ENCODE measurements at places on chromosomes 5 and 9.
A peak's percentile ranks its signal among the peaks of the same experiment; 100 is the strongest.

DNA sequence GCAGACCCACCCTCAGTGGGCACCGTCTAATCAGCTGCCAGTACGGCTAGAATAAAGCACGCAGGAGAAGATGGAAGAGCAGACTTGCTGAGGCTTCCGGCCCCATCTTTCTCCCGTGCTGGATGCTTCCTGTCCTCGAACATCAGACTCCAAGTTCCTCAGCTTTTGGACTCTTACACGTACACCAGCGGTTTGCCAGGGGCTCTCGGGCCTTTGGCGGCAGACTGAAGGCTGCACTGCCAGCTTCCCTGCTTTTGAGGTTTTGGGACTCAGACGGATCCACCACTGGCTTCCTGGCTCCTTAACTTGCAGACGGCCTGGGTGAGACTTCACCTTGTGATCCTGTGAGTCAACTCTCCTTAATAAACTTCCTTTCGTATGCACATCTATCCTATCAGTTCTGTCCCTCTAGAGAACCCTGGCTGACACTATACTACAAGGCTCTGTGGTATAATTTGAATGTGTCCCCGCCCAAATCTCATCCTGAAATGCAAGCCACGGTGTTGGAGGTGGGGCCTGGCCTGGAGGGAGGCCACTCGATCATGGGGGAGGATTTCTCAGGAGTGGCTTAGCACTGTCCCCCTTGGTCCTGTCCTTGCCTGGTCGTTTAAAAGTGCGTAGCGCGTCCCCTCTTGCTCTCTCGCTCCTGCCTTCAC lies 31.1 kb upstream of the NRARP start:
- no peak for DNase-seq

GRCh38 chr9:125146247-125146646 lies 2.9 kb upstream of the SCAI start:
- DNase-seq, result no peak

DNA sequence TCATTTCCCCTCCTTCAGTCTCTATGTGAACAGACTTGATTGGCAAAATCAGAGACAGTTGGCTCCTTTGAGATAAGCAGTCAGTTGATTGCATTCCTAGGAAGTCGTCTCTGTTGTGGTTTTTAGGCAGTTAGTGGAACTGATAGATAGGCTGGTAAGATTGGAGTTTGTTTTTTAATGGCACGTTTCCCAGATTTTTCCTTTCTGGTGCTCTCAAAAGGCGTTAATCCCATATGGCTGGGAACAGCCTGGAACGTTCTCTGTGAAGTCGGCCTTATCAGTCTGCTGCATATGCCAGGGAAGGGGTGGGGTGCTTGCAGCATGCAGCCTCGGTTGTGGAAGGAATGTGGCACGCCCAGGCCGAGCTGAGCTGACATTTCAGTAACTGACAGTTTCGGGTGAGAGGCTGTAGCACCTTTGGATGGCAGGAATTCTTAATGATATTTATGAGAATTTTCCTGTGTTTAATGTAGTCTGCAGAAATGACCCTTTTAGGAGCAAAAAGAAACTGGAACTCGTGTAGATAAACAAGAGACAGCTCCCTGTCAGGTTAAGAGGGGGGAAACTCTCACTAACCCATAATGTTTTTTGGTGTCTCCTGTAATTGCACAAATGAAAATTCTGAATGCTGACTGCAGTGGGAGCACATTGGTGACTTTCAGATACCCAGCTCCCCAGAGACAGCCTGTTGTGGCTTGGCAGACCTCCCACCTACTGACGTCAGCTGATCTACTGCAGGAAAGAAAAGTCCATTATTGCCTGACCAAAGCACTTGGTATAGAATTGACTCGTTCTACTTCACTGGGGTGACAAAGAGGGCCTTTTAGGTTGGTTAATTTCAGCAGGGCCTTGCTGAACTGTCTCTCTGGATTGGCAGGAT lies 6.3 kb downstream of the SPTAN1 start:
- peak; percentile 96 for DNase-seq

DNA sequence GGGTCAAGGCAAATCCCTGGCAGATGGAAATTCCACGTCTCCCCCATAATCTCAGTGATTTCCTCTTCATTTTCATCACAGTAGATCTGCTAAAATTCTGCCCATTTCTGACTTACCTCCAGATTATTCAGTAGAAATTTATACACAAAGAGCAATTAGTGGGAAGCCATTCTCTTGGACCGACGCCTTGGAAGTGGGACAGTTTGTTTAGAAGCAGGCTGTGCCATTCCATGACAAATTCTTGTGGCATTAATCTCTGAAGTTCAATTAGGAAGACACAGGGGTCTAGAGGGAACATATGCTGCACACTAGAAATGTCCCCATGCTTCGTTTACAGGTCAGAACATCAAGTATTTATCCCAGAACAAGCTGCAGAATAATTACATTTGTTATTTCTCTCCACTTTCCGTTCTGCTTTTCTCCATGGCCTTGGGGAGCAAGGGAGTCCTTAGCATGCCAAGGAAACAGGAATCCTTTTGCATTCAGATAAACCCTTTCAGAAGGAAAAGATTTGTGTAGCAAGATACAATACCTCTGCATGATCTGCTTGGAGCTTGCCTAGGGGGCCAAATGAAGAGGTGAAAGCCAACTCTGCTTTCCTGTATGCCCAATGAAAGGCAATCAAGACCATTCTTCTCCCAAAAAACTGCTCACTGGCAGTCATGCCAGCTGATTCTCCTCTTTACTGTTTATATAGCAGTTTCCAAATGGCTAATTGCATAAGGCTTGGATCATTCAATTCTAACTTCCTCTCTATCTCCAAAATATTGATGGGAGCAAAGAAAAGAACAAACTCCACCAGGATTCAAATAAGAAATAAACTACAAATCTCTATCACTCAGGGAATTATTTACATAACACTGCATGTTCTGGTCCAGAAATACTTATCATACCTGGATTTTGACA lies 2.5 kb upstream of the PRKACG start:
- DNase-seq, result no peak

DNA sequence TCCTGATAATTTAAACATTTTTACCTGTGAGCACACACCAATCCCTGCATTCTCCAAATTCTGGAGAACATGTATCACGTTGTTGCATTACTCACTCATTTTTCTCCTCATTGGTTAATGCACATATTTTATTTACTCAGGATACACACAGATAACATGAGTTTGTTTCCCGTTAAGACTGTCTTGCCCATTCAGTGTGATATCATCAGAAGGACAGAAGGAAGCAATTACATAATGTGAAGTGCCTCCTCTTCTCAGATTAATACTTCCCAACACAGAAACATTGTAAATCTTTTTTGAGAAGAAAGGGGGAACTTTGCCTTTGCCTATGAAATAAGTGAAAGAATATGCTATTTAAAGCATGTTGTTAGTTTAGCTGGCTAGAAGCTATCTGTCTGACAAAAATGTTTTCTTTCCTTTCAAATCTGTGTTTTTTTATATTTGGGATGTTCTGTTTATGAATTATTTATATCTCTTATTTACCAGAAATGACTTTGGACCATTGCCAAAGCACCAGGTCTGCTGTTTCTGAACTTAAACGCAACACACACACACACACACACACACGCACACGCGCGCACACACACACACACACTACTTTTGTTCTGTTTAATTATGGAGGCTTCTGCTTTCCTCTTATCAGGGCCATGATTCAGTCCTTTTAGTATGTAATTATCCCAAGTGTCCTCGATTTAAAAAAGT lies 186.5 kb downstream of the CHSY3 start:
- no peak for DNase-seq

- no peak for DNase-seq
Observed at GRCh38 chr5:11139217-11139865, 378.3 kb upstream of the DAP start.

DNA sequence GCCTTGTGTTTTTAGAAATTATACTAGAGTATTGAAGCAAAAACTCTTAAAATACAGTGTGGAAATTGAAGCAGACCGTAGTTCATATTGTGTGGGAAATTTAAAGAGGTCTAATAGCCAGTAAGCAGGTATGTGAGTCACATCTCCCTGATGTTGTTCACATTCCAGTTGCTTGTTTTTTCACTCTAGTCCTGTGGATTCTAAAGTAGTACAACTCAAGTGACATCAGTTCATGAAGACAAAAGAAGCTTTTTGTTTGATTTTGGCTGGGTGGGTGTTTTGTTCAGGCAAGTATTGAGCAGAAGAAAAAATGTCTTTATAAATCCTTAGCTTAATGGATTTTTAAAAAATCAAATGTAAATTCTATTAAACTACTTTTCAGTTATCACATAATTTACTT lies 216.2 kb downstream of the MAN2A1 start:
- no peak for DNase-seq

DNA sequence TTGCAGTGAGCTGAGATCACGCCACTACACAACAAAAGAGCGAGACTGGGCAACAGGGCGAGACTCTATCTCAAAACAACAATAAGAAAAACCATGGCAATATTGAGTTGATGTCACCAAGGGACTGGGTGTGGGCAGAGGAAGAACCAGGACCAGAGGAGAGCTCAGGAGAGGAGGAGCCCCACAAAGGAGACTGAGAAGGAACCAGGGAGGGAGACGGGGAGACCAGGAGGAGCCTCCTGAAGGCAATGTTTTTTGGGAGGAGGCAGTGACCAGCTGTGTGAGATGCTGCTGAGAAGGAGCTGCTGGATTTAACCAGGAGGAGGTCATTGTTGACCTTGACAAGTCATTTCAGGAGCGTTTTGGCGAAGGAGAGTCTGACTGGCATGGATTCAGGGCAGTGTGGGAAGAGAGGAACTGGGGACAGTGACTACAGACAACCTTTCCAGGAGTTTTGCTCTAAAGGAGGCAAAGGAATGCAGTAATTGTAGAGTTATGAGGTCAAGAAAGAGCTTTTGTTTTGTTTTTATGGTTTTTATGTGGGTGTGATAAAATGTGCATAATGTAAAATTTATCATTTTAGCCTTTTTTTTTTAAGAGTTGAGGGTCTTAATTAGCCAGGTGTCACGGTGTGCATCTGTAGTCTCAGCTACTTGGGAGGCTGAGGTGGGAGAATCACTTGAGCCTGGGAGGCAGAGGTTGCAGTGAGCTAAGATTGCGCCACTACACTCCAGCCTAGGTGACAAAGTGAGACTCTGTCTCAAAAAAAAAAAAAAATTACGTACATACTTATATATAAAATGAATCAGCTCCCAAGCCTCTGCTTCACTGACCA lies 17.9 kb downstream of the TRUB2 start:
- DNase-seq, result no peak

DNA sequence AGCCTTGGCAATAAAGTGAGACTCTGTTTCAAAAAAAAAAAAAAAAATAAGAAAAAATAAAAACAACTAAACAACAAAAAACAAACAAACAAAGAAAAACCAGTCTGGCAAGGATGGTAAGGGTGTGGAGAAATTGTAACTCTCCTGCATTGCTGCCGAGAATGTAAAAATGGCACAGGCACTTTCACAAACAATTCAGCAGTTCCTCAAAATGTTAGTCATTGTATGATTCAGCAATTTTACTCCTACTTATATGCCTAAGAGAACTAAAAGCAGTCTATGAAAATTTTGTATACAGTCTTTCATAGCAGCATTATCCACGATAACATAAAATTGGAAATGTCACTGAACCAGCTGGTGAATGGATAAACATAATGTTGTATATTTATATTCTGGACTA lies 280.4 kb downstream of the CDH9 start:
- DNase-seq, result peak; percentile 15

- DNase-seq, result no peak
Observed at GRCh38 chr5:145960166-145960565, 23.8 kb downstream of the SH3RF2 start.

DNA sequence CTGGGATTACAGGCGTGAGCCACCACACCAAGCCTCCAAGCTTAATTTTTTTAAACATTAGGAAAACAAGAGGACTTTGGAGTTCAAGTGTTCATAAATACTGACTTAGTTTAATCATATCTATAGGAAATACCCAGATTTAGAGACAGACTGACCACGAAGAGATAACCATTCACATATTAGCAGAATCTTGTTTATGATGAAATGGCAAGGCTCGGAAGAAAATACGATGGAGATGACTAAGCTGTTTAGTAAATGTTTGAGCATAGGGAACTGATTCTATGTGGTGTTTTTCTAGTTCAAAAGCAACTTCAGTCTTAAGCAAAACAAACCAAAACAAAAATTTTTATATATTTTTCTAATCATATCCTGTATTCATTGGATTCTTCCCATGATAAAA lies 13.5 kb upstream of the TUSC1 start:
- no peak for DNase-seq

- no peak for DNase-seq
Observed at GRCh38 chr9:101586651-101587050, 8.1 kb downstream of the PPP3R2 start.

DNA sequence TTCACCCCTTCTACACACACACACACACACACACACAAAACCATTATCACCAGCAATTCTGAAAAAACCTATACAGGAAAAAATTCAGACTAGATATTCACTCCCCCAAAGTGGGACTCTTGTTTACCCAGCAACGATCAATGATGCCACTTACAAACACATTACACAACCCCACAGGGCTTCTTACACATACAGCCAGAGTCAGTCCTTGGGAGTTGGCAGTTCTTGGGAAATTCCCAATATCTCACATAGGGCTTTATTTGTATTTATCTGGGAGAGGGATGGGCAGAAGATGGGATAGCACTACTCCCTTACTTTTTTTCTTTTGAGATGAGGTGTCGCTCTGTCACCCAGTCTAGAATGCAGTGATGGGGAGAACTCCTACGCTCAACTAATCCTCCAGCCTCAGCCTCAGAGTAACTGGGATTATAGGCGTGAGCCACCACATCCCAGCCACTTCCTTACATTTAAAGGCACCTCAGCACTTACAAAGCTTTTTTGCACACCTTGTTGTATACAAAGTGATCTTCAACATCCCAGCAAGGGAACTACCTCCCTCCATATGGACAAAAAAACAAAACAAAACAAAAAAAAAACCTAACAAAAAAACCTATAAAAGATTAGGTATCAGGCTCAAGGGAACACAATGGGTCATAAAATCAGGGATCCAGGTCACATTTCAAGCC lies 168.4 kb downstream of the TSSK1B start:
- DNase-seq, result no peak

DNA sequence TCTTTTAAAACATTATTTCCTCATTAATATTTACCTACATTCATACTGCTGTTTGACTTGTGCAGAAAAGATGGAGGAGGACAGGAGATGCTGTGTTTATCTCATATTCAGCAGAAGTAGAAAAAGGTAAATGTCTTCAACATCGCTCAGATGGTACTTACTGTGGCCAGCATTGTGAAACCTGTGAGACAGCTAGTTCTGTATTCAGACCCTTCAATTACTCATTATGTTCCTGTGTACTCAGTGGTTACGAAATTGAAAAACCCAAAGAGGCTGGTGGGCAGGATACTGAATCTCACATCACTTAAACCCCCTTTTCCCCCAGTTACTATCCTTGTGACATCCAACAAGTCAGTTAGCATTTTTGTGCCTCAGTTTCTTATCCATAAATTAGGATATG lies 216.0 kb downstream of the KDM4C start:
- no peak for DNase-seq

DNA sequence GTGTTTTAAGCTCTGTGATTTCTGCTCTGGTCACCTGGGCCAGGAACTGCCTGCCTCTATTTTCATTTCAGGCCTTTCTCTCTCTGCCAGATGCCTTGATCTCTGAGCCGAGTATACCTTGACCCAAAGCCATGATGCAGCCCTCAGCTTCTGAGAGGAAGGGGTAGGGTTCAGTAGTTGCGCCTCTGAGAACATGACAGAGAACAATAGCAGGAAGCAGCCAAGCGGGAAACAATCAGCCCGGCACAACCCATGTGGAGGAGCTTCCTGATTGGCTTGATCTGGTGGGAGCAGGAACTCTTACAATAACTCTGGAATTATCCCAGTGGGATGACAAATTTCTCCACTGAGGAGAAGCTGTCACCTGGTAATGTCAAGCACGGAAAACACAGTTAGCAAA lies 127.4 kb downstream of the PALM2AKAP2 start:
- DNase-seq, result no peak

- no peak for DNase-seq
Observed at GRCh38 chr9:74001382-74001781, 495.8 kb upstream of the RORB start.

Data from RPMI8226 (cell line).